ENCODE measurements at places on chromosomes 16 and 17.

DNA sequence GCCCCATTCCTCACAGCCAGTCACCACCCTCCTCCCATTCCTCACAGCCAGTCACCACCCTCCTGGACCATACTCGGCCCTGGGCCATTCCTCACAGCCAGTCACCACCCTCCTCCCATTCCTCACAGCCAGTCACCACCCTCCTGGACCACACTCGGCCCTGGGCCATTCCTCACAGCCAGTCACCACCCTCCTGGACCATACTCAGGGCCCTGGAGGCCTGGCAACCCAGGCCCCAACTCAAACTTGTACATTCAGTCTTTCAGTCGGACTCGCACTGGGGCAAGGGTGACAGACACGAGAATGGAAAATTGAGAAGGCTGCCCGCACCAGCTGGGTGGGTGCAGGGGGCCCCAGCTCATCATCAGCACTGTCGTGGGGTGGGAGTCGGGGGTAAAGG lies 30.4 kb upstream of the FOXK2 start:
- DNase-seq = no peak

- no peak for DNase-seq
Measured at GRCh38 chr16:15552507-15552906, 90.4 kb downstream of the MARF1 start.

GRCh38 chr16:55905651-55906050 lies 30.5 kb upstream of the CES5A start:
- DNase-seq = no peak

DNA sequence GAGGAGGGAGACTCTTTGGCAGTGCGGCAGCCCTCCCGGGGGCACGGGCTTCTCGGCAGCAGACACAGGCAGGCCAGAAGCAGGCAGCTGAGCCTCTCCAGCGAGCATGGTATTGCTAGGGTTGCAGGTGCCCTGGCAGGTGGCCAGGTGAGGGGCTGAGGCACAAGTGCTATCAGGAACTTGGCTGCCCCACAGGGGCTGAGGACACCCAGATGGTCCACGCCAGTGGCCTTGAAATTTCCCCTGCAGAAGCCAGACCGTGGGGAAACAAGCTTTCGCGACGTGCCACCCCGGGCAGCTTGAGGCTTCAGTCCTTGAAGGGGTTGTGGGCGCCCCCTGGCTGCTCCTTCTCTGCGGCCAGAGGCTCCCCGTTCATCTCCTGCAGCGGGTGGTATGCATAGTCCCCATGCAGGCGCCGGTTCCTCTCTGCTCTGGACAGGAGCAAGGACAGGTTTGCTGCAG lies 8.5 kb downstream of the NAGPA start:
- no peak for DNase-seq

DNA sequence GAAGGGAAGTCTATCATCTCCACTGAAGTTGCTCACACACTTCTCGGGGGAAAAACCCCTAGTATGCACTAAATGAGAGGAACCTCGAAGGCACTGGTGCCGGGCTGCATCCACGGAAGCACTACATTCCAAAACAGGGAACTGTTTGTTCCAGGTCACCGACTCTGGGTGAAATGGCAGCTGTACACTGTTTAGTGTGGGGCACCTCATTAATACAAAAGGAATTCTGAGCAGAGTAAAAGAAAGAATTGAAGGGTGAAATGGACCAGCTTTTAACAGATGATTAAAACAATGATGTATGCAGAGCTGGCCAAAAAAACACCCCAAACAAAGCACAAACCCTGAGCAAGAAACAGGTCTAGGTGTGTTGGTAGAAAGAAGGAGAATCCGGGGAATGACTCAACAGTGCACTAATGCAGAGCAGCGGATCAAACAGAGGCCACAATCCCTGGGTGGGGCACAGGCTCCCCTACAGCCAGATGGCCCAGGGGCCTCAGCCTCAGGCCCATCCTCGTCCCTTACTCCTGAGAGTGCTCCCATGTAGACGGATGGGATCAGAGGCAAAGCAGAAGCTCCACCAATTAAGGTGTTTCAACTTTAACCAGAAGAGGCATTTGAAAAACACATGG lies 161.5 kb downstream of the ZFHX3 start:
- DNase-seq = no peak

- DNase-seq = no peak
Measured at GRCh38 chr17:45973946-45974859, 24.8 kb upstream of the STH start.

- DNase-seq = no peak
Measured at GRCh38 chr16:62190426-62190825, 154.2 kb upstream of the CDH8 start.

GRCh38 chr16:51121850-51122249 lies 29.2 kb downstream of the SALL1 start:
- DNase-seq = no peak

GRCh38 chr17:5952518-5952917 lies 117.7 kb upstream of the WSCD1 start:
- DNase-seq = no peak

- no peak for DNase-seq
Measured at GRCh38 chr17:29837531-29837930, 92.5 kb downstream of the SSH2 start.

- DNase-seq = no peak
Measured at GRCh38 chr17:35786941-35787432, 8.5 kb downstream of the MMP28 start.

GRCh38 chr17:32498391-32498790 lies 11.6 kb downstream of the CDK5R1 start:
- no peak for DNase-seq

DNA sequence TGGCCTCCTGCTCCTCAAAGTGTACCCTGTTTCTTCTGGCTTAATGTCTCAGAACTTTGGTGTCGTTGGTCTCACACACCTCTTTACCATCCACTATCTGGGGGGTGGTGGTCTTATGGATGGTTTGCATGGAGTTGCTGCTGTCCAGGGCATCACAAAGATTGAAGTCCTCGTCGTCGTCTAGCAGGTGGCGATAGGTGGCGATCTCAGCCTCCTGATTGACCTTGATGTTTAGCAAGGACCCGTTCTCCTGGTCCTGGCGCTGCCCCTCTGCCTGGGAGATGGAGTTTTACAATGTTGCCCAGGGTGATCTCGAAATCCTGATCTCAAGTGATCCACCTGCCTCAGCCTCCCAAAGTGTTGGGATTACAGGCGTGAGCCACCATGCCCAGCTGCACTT lies 31.1 kb upstream of the HELZ start:
- no peak for DNase-seq

- no peak for DNase-seq
Measured at GRCh38 chr17:71933306-71933705, 187.5 kb upstream of the SOX9 start.

DNA sequence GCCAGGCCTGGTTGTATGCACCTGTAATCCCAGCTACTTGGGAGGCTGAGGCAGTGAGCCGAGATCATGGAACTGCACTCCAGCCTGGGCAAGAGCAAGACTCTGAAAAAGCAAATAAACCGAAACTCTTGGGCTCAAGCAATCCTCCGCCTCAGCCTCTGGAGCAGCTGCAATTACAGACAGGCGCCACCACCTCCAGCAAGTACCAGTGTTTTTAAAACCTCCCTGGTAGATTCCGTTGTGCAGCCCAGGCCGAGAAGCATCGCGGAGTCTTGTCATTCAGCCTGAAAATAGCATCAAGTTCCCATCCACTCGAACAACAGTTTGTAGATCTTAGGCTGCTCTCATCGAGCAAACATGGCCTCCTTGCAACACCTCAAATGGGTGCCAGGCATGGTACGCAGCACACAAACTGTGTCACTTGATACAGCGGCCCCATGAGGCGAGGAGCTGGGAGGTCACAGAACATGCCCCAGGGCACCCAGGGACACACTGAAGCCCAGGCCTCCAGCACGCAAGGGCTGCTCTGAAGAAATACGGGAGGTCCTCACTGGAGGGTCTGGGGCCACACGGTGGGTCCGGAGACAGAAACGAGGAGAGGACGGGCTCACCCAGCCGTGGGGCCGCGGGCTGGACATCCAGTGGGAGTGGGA lies 18.1 kb downstream of the TMC6 start:
- DNase-seq = no peak

DNA sequence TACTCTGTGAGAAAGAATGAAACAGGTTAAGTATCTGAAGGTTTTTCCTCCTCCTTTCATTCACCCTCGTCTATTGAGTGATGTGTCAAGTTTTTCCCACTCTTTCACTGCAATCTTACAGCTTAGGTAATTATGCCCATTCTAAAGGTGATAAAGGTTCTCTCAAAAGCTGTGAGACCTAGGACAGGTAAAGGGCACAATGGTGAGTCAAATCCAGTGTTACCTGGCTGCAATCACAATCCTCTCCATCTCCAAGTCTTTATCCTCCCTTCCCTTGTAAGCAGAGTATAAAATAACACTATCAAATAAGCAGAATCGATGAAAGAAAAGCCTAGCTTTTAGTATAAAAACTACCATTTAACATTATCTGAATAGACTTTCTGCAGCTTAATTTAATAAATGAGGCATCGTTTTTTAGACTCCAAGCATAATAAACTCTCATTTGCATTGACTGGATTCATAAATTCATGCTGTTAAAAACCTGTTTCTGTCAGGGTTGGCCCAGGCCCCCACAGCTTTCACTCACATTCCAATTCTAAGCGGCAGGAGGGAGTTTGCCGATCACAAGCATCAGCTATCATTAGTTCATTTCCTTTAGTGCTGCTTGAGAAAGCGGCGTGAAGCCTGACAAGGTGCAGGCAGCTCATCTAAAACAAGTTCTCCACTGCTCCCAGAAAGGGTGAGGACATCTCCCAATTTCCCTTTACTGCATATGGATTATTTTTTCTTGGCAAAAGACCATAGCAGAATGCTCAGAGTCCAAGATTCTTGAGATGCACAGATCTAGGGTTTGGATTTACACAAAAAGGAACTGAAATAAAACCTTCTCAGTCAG lies 67.8 kb downstream of the CDH8 start:
- DNase-seq = no peak

DNA sequence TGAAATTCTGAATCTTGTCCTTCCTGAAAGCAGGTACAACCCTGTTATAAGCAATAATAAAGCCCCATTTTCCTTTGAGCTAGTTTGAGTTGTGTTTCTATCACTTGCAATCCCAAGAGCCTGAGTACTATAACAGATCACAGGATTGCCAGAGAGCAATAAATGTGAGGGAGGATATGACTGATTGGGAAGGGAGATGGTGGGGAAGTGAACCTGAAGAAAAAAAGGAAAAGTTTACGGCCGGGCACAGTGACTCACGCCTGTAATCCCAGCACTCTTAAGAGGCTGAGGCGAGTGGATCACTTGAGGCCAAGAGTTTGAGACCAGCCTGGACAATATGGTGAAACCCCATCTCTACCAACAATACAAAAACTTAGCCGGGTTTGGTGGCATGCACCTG lies 80.4 kb downstream of the COX10 start:
- DNase-seq = no peak

DNA sequence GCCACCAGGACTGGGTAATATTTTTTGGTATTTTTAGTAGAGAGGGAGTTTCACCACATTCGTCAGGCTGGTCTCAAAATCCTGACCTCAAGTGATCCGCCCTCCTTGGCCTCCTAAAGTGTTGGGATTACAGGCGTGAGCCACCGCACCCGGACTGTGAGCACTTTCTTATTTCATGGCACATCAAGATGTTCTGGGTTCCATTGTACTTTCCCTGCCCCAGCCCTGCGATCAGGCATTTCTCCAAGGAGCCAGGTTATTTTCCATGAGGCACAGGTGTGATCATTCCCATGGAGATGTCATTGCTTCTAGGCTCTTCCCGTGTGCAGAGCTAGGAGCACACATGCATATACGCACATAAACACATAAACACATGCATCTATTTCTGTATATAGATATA lies 2.6 kb upstream of the ANKRD40CL start:
- no peak for DNase-seq

DNA sequence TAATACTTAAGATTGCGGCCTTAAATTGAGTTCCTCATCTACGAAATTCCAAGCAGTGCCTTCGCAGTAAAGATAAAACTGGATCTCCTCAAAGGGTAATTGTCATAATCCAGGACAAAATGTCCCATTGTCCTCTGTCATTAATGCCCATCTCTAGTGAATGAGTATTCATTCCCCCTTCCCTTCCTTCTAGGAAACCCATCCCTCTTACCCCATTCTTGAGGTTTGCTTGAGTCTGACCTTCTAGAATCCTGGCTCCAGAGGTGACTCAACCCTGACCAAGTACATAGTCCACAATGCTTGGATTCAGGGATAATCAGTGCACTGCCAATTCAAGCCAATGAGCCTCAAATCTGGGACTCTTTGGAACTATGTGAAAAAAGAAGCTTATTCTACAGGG lies 47.0 kb upstream of the MAF start:
- no peak for DNase-seq

DNA sequence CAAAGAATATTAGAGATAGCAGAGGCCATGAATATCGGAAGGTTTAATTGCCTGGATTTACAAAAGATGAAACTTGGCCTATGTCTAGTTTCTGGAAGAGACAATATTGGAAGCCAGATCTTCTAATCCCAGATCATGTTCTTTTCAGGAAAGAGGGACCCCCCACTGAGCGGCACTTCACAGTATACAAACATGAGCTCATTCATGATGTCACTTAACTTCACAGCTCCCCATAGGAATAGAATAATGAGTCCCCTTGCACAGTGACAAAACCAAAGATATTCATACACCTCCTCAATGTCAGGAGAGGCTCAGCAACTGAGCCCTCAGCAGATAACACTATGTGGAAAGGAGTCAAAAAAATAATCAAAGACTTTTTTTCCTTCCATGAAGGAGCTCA lies 147.5 kb downstream of the CDH11 start:
- DNase-seq = no peak

GRCh38 chr16:56856876-56857447 lies 8.0 kb upstream of the SLC12A3 start:
- DNase-seq = no peak

DNA sequence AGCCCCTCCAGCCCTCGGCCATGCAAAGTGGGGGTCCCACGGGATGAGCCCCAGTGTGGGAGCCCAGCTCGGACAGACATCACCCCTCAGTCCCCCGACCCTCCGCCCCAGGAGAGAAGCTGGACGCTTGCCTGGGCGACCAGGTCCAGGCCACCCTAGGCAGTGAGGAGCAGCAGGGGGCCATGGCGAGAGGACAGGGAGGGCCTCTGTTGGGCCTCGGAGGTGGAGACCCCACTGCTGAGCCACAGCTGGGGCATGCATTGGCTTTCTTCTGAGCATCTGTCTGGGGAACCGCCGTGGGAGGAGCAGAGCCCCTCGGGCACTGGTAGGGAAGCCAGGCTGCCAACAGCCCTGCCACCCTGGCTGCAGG lies 13.0 kb downstream of the ACTG1 start:
- DNase-seq = no peak

GRCh38 chr17:12605222-12605621 lies 60.5 kb upstream of the MYOCD start:
- no peak for DNase-seq

GRCh38 chr17:80791758-80792284 lies 199.8 kb upstream of the CHMP6 start:
- DNase-seq = no peak

GRCh38 chr17:77308861-77309726 lies 168.3 kb downstream of the SEC14L1 start:
- no peak for DNase-seq

- DNase-seq = no peak
Measured at GRCh38 chr16:2955438-2955778, 8.7 kb upstream of the KREMEN2 start.

GRCh38 chr17:42179335-42179734 lies 1.6 kb downstream of the KCNH4 start:
- no peak for DNase-seq

All from activated naive CD8-positive, alpha-beta T cell treated with anti-CD3 and anti-CD28 coated beads, Interleukin-2, amount 10 ng/mL, durations not matched to agents 7 days and 5 days (primary cell).